ENCODE measurements at places on chromosomes 16 and 17.

- DNase-seq = no peak
Measured at GRCh38 chr16:5036228-5037156, 2.8 kb upstream of the NAGPA start.

DNA sequence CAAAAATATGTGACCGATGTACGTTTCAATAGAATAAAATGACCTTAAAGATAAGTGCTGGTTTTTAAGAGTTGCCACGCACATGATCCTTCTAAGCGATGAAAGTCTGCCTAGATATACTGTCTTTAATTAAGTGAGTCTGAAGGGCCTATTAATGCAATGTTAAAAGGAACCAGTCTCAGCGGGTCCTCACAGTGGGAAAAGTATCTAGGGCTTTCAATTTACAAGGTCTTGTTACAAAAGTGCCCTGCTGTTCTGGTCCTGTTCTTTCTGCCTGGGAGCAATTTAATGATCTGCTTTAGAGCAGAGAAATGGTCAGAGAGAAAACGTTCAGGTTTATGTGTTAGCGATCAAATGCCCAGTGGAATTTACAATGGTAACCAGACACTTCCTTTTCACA lies 864.0 kb downstream of the KCNJ2 start:
- no peak for DNase-seq

- no peak for DNase-seq
Measured at GRCh38 chr16:27472091-27473020, 70.4 kb downstream of the IL21R start.

DNA sequence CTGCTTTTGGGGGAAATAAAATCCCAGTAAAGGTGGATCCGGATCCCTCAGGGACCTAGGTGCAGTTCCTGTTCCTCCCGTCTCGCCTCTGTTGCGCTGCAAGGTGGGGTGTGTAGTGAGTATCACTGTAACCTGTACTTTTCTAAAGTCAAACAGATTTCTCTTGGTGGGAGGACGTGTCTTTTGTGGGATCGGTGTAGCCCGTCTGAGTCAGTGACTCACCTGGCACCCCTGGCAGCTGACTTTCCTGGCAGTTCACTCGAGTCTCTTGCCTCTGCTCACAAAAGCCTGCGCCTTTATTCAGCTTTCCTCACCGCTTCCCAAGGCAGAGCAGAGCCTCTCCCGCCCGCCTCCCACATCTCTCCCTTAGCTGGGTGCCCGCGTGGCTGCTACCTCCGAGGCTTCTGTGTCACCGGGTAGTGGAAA lies 85.7 kb downstream of the CMIP start:
- no peak for DNase-seq

DNA sequence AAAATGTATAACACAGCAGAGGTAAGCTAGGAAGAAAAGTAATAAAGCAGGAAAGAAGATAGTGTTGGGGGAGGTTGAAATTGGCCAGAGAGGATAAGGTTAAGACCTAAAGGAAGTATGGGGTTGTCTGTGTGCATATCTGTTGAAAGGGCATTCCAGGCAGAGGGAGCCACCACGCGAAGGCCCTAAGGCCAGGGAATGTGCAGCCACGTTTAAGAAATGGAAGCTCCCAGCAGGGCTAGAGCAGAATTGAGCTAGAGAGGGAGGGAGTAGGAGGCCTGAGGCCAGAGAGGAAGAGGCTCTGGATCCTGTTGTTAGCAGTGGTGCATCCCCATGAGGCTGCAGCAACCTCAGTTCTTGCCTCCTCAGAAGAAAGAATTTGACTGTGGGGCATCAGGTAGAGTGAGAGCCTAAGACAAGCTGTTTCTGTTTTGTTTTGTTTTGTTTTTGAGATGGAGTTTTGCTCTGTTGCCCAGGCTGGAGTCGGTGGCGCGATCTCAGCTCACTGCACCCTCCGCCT lies 59.0 kb upstream of the CACNG5 start:
- DNase-seq = no peak

GRCh38 chr17:4194796-4195195 lies 51.8 kb downstream of the CYB5D2 start:
- no peak for DNase-seq

GRCh38 chr16:57479976-57480753 lies 6.1 kb downstream of the DOK4 start:
- DNase-seq = no peak

DNA sequence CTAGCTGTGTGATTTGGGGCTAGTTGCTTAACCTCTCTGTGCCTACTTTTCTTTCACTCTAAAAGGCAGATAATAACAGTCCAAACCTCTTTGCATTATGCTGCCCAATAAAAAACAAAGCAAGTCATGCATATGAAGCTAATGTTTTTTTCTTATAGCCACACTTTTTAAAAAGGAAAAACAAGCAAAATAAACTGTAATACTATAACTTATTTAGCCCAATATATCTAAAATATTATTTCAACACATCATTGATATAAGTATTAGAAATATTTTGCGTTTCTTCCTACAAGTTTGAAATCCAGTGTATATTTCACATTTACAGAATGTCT lies 22.4 kb downstream of the ANKRD40 start:
- no peak for DNase-seq

DNA sequence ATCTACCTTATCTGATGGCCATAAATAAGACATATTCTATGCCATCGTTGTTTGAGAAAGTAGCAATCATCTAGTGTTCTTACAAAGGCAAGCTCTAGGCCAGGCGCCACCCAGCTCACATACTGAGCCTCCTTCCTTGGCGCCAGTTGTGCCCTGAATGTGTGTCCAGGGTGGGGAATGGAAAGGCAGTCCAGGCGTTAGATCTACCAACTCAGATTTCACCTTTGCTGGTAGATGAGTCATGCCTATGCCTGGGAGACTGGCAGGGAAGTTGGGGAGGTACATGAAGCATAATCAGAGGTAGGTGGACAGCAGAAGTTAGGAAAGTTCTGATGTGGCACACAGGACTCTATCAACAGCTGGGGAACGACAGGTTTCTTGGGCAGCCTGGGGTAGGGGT lies 23.6 kb downstream of the SDR42E1 start:
- DNase-seq = no peak

GRCh38 chr16:31082368-31083045 lies 6.2 kb downstream of the PRSS53 start:
- no peak for DNase-seq

GRCh38 chr17:17563530-17563929 lies 28.0 kb downstream of the PEMT start:
- DNase-seq = no peak

GRCh38 chr17:37026531-37026869 lies 77.7 kb downstream of the AATF start:
- no peak for DNase-seq

DNA sequence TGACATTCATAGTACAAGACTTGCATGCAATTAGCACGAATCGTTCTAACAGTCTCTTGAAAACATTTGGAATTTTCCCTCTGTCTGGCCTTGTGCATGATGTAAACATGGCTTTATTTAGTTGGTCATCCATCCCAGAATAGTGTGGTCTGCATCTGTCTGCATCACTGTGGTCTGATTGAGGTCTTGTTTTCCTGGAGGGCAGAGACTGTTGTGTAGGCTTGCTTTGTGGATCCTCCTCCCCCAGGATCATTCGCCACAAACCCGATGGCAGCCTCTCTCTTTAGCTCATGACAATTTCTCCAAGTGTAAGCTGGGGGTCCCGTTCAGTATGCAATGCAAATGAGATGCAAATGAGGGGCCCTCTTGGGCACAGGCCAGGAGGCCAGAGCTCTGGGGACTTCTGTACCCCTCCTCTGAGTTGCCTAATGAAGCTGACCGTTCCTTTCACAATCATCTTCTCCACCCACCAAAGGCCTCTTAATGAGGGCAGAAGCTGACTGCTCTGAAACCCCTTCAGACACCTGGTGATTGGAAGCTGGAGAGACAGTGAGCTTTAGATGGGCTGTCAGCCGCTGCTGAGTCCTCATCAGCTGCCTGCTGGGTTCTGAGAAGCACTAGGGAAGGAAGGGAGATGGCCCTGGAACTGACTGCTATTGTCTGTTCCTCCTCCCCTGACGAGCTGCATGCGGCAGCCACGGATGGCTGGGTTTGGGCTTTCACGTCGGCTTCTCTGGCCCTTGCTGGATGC lies 201.2 kb upstream of the CACNG3 start:
- no peak for DNase-seq

DNA sequence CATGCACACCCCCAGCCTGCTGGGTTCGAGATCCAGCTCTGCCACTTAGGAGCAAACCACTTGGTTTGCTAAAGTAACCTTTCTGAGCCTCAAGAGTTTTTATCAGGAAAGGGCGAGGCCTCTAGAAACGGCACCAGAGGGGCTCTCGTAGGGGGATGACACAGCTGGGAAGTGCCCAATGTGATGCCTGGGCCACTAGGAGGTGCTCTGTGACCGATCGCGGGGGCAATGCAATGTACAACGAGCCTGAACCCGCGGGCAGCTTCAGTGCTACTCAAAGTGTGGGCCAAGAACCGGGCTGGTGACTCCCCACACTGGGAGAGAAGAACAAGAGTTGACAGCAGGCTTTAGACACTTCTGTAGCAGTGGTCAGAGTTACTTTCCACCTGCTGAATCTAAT lies 9.4 kb downstream of the C16orf89 start:
- DNase-seq = peak; percentile 51

DNA sequence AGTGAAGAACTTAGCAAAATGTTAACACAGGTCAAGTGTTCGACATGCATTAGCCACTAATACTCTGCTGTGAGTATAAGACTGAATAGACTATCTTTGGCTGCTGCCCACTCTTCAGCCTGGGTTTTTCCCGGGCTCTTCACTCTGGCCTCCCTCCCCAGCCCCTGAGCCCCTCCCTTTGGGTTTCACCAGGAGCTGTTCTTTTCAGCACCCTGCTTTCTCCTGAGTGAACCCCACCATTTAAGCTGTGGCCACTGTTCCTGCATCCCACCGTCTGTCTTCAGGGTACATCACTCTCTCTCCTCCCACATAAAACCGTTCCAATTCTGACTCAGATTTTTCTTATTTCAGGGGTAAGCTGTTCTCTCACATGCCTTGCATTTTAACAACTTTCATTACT lies 92.0 kb upstream of the ASIC2 start:
- no peak for DNase-seq

DNA sequence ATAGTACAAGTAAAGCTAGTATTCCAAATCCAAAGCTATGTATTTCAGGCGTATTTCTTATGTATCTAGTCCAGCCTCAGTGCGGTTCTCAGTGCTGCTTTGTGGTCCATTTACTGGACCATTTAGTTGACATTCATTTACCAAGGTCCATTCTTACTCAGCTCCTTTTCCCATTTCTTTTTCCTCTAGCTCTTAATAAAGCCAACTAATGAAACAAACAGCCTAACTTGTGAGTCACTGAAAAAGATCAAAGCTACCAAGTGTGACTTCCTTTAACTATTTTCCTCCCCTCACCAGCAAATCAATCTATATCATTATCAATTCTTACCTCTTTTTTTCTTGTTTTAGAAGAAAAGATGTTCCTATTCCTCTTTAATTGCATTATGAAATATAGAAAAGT lies 64.0 kb downstream of the CYB561 start:
- no peak for DNase-seq

DNA sequence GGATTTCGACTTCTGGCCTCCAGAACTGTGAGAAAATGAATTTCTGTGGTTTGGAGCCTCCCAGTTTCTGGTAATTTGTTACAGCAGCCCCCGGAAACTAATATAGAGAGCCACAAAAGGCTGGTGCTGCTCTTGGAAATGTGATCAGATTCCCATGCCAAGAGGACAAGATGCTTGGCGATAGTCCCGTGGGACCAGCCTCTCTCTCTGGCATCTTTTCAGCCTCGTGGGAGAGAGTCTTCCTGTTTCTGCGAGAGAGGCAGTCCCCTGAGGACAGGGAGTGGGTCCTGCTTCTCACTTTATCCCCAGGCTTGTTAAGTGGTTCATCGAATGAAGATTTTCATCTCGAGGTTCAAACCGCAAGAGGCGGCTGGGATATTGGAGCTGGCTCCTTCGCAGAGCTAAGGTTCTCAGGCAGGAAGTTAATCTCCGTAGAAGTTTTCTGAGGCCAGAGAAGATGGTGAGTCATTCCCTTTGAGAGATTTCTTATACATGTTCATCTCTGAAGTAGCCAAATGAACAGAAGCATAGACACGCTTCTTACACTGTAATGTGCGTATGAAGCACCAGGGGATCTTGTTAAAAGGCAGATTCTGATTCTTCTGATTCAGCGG lies 211.6 kb upstream of the SDK2 start:
- no peak for DNase-seq

DNA sequence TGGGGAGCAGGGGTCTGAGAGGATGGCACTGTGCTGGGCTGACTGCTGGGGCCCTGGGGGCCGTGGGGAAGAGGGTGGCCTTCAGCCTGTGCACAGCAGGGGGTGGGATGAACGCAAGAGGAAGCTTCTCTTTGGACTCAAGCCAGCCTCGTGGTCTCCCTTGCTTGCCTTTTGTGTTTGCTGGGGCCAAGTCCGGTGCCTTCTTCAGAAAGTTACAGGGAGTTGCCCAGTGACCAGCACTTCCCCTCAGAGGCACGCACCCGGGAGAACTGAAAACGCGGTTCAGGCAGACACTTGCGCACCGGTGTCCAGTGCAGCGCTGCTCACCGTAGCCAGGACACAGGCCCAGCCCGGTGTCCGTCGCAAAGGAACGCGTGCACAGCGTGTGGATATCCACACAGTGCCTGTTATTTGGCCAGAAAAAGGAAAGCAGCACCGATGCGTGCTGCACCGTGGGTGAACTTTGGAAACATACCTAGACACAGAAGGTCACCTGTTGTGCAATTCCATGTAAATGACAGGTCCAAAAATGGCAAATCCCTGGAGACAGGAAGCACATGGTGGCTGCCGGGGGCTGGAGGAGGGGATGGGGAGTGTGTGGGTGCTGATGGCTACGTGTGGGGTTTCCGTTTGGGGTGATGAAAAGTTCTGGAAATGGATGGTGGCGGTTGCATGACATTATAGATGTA lies 29.4 kb upstream of the NUDT16L1 start:
- no peak for DNase-seq

DNA sequence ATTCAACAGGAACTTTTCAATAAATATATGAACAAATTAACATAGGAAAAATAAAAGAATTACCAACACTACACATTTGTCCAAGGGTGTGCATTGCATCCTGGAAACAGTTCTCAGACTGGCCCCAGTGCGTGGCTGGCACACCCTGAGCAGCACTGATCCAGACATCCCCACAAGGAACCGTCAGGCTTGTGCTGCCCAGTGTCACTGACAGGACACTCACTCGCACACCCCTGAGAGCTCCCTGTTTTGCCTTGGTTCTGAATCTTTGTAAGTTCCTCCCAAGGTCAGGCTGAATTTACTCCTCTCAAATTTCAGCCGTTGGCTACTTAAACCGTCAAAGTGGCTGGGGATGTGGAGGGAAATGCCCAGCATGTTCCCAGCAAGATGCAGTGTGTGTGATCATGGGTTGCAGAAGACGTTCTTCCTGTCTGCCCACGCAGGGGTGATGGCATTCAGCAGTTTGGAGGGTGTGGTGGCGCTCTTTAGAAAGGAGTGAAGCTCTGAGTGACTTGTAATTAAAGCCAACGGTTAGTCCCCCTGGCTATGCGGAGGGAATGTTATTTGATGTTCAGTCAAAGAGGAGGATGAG lies 1.7 kb downstream of the MT2A start:
- DNase-seq = peak; percentile 58

GRCh38 chr17:40459636-40460603 lies 16.7 kb downstream of the IGFBP4 start:
- no peak for DNase-seq

- DNase-seq = no peak
Measured at GRCh38 chr17:4118015-4118743, 24.7 kb downstream of the ZZEF1 start.
